ENCODE measurements at places on chromosomes 7 and 10.

DNA sequence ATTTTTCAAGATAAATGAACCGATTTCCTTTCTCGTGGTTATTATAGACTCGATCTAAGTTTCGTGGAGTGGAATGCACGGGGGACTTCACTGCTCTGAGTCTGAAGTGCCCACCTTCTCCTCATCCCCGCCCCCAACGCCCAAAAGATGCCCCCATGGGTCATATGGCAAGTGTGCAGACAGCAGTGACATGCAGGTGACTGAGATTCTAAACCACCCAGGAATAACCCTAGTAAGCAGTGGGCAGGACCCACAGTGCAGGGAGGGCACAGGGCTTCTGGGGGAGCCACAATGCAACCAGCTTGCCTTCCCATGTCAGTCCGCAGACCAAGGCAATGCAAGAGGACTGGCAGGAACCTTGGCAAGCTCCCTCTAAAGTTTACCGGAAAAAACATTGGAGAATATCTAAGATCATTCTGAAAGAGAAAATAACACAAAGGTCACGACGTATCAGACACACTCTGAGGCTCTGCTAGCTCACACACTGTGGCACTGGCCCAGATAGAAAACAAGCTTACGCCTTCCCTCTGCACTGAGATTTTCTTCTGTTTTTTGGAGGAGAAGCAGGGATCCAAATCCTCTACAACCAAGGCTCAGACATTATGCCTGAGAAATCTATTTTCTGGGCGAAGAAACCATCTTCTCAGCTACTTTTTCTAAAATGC is 239.6 kb downstream of the MAD1L1 start:
- DNase-seq = no peak

- no peak for DNase-seq
These were observed 24.0 kb upstream of the RHOBTB1 start for GRCh38 chr10:60967854-60968484.

DNA sequence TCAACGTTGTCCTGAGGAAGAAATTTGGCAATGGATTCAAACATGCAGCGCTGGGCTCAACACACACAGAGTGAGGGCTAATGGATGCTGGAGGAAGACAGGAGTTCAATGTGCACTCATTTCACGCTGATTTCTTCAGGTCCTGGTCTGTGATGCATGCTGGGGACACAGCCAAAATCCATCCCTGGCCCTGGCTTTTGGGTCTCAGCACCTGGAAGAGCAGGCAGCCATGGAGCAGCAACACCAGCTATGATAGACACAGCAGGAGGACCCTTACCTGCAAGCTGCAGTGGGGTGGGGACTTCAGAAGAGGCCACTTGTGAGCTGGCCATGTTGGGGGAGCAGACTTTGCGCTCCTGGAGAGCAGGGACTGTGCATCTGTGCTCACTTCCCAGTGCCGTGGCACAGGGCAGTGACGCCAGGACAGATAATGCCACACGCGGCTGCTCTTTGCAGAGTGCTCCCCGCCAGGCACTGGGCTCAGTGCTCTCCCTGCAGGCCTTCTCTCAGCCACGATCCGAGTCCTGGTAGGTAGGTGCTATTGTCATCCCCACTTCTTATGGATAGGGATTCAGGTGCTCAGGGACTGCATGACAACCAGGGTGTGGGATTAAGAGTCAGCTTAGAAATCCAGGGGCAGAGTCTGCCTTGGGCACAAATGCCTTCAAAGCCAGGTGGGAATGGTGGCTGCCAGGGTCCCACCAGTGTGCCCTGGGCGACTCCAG is 138.8 kb upstream of the UNC5B start:
- DNase-seq = no peak

DNA sequence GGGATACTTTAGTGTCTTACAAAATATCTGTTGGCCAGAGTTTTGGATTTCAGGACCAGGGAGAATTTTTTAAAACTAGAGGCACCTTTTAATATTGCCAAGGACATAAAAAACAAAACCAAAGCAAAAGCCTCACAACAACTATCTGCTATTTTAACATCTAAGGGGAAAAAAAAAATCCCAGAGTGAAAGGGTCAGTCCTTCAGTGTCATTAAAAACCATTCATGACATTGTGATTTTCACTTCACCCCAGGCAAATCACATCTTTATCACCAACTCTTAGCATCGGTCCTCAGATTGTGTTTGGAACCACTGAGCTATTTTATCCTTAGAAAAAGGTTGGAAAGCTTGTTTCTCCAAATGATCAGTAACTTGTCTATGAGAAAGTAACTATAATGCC is 10.7 kb downstream of the CEP41 start:
- no peak for DNase-seq

- no peak for DNase-seq
These were observed 41.6 kb downstream of the DNAJB9 start for GRCh38 chr7:108611268-108611667.

DNA sequence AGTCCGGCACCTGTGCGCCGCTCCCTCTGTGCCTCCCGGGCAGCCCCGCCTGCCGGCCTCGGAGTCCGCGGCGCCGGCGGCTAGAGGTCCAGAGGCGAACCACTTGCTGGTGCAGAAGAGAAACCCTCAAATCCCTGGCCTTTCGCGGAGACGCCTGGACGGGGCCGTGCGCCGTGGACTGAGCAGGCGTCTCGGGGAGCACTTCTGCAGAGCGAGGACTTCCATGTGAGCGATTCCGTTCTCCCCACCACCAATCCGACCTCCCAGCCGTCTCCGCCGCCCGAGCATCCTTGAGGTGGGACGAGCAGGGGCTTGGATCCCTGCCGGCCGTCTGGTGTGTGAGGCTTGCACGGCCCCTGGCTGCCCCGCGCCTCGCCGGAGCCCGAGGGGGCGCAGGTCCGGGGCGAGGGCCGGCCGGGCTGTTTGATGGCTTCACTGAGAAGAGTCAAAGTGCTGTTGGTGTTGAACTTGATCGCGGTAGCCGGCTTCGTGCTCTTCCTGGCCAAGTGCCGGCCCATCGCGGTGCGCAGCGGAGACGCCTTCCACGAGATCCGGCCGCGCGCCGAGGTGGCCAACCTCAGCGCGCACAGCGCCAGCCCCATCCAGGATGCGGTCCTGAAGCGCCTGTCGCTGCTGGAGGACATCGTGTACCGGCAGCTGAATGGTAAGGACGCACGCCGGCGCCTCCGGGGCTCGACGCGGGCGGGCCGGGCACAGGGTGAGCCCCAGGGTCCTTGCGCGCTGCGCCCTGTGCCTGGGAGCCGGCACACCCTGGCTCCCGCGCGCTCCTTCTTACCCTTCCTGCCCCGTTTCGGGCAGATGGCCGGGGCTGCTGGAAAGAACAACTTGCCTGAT is 660 bp downstream of the GALNT17 start:
- DNase-seq = no peak

- DNase-seq = no peak
These were observed 43.7 kb downstream of the RNF32 start for GRCh38 chr7:156684251-156684650.

DNA sequence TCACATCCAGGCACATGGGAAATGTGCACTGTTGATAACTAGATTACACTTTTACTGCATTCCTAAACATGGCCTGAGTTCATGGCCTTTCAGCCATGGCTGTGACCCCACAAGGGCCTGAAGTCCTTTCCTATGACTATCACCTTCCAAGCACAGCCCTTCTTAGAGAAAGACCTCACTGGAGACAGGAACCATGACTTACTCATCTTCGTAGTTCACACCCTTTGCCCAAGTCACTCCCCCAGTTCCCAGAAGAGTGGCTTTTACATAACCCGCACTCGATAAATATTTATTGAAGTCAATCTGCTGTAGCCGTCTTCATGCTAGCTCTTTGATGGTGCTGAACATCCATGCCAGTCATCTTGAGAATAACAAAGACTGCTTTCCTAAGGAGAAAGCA is 632.5 kb upstream of the NRP1 start:
- DNase-seq = no peak

DNA sequence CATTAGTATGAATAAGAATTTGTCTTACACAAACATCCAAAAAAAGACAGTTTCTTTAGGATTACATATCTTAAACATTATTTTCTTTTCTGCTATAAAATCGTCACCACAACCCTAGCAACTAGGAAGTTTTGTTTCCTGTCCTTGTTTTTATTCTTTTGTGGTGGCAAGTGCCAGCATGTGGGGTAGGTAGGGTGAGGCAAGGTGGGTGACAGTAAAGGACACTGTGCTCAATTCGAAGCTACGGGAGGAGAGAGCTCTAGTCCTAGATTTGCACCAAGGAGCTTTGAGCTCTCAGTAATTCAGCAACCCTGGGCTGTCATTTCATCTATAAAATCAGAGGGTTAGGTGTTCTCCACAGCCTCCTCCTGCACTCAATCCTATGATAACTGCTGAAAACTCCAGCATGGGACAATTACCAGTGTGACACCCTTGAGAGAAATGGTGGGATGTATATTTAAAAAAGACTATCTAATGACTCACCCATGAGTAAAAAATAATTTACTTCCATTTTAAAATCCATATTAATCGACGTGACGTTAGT is 187.1 kb downstream of the FAM107B start:
- no peak for DNase-seq

- DNase-seq = no peak
These were observed 15.9 kb downstream of the VSIR start for GRCh38 chr10:71757399-71757922.

All from iPS DF 19.7 (cell line).